PC-3 (cell line): ENCODE measurements at places on chromosomes 12 and 14.

- H3K27me3 ChIP-seq = no peaks in the 10 kb centered on the region
- no peak overlapping the region for H3K27ac ChIP-seq
- no peak overlapping the region for H3K4me3 ChIP-seq
- no peaks in the 10 kb centered on the region for H3K36me3 ChIP-seq
These were observed 618.4 kb downstream of the SLC6A15 start for GRCh38 chr12:84294246-84294645.

- peaks cover 35% of the 10 kb centered on the region for H3K36me3 ChIP-seq
- peaks cover 13% of the 10 kb centered on the region for H3K4me1 ChIP-seq
- H3K4me3 ChIP-seq = no peak overlapping the region
- no peaks in the 10 kb centered on the region for H3K27me3 ChIP-seq
These were observed 1.1 kb upstream of the IRF9 start for GRCh38 chr14:24159777-24160498.

DNA sequence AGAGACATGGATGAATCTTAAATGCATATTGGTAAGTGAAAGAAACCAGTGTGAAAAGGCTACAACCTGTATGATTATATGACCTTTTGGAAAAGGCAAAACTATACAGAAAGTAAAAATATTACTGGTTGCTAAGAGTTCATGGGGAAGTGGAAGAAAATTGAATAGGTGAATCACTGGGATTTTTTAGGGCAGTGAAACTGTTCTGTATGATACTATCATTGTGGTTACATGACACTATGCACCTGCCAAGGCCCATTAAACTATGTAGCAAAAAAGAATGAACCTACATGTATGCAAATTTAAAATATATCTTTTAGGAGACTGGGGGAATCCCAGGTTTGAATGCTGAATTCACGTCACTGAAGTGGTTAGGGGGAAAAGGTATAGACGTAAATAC, 12.6 kb upstream of the OR8S1 start:
- no peaks in the 10 kb centered on the region for H3K36me3 ChIP-seq
- H3K27ac ChIP-seq = no peak overlapping the region
- DNase-seq = no peak
- no peaks in the 10 kb centered on the region for H3K4me1 ChIP-seq
- H3K27me3 ChIP-seq = peaks cover 78% of the 10 kb centered on the region

DNA sequence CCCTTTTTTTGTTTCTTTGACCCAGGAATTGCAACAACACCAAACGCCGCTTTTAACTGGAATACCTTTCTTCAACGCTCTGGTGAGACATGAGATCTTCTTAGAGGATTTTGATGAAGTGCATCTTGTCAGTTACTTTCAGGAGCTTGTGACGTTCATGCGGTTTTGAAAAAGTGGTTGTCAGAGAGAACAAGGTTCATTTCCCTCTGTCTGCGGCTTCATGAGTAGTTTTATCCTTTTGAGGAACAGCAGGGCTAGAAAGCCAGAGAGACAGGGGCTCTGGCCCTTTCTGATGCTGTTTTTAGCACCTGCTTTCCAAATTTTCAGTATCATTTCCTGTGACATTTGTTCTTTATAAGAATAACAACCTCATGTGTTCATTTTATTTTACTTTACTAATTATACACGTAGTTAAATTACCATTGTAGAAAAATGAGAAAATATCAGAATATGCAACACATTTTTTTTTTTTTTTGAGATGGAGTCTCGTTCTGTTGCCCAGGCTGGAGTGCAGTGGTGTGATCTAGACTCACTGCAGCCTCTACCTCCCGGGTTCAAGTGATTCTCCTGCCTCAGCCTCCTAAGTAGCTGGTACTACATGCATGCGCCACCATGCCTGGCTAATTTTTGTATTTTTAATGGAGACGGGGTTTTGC, 61.8 kb downstream of the GLT1D1 start:
- H3K36me3 ChIP-seq = no peaks in the 10 kb centered on the region
- H3K27ac ChIP-seq = no peak overlapping the region
- peaks cover 75% of the 10 kb centered on the region for H3K27me3 ChIP-seq

GRCh38 chr12:29207120-29207519, 58.0 kb downstream of the FAR2 start:
- peak; percentile 24 for DNase-seq
- H3K4me3 ChIP-seq = no peak overlapping the region
- no peaks in the 10 kb centered on the region for H3K4me1 ChIP-seq
- no peak overlapping the region for H3K27ac ChIP-seq
- no peaks in the 10 kb centered on the region for H3K27me3 ChIP-seq
- H3K36me3 ChIP-seq = no peaks in the 10 kb centered on the region

- peaks cover 5% of the 10 kb centered on the region; the same call in 1 of the 2 replicates for H3K27me3 ChIP-seq
- peaks cover 6% of the 10 kb centered on the region; the same call in 1 of the 2 replicates for H3K4me1 ChIP-seq
- no peak overlapping the region for H3K27ac ChIP-seq
- H3K36me3 ChIP-seq = no peaks in the 10 kb centered on the region
- peak; percentile 12 for DNase-seq
- H3K4me3 ChIP-seq = no peak overlapping the region
These were observed 2.8 kb upstream of the PLEKHH1 start for GRCh38 chr14:67529947-67530935.

- DNase-seq = no peak
- no peak overlapping the region for H3K27ac ChIP-seq
- peaks cover 9% of the 10 kb centered on the region for H3K36me3 ChIP-seq
- H3K4me3 ChIP-seq = no peak overlapping the region
- H3K4me1 ChIP-seq = peaks cover 23% of the 10 kb centered on the region
- H3K27me3 ChIP-seq = no peaks in the 10 kb centered on the region
These were observed 306.1 kb upstream of the RGS6 start for GRCh38 chr14:71625891-71626701.

DNA sequence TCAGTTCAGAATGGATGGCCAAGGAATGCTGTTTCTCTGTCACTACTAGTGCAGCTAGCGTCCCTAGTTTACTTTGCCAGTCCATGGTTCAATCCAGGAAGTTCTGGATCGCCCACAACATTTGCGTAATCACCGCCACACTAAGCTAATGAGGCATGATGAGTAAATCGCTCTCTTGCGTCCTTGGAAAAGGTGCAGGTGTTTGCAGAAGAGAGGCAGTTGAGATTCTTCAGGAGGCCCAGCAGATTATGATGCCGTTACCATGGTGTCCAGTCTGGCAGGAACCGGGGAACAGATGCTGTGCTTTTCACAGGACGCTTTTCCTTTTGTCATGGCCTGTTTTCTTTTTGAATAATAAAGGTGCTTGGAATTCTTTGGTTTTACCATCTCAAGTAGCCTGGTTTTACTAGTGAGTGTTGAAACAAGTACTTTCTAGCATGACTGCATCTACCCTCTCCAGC, 9.0 kb downstream of the TPH2 start:
- H3K4me1 ChIP-seq = no peaks in the 10 kb centered on the region
- peaks cover 8% of the 10 kb centered on the region; the same call in 1 of the 2 replicates for H3K27me3 ChIP-seq
- H3K27ac ChIP-seq = no peak overlapping the region
- peak; percentile 63 for DNase-seq
- no peak overlapping the region for H3K4me3 ChIP-seq
- no peaks in the 10 kb centered on the region for H3K36me3 ChIP-seq

DNA sequence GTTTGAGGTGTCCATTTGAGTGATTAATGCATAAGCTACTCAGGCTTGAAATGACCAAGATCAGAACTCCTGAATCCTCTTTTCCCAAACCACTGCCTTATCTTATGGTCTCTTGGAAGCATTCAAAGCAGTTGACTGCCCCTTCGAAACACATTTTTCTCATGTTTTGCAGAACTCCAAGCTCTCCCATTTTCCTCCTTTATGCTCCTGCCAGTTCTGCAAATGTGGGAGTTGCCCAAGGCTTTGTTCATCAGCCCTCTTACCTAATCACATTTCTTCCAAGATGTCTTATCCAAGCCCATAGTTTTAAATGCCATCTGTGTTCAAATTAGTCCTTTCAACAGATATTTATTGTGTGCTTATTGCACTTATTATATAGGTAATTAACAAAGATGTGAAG, 1.8 kb upstream of the DNAAF2 start:
- H3K36me3 ChIP-seq = peaks cover 23% of the 10 kb centered on the region
- no peak overlapping the region for H3K27ac ChIP-seq
- H3K4me1 ChIP-seq = peaks cover 31% of the 10 kb centered on the region
- DNase-seq = no peak
- H3K4me3 ChIP-seq = no peak overlapping the region

GRCh38 chr12:112309797-112310196, 72.4 kb downstream of the HECTD4 start:
- no peak for DNase-seq
- H3K36me3 ChIP-seq = peaks cover 19% of the 10 kb centered on the region; the same call in 1 of the 2 replicates
- no peak overlapping the region for H3K4me3 ChIP-seq
- no peaks in the 10 kb centered on the region for H3K27me3 ChIP-seq
- no peaks in the 10 kb centered on the region for H3K4me1 ChIP-seq
